ENCODE measurements at places on chromosomes 1 and 21.

DNA sequence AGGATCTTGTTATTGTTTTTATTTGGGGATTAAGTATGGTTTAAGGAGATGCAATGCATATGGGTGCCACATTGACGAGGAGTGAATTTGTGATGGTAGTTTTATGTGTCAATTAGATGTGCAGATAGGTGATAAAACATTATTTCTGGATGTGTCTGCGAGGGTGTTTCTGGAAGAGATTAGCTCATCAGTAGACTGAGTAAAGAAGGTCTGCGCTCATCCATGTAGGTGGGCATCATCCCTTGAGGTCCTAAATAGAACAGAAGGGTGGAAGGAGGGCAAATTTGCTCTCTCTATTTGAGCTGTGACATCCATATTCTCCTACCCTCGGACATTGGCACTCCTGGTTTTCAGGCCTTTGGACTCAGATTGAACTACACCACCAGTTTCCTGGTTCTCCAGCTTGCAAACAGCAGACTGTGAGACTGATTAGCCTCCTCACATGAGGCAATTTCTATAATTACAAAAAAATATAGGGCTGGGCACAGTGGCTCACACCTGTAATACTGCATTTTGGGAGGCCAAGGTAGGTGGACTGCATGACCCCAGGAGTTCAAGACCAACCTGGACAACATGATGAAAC lies 118.2 kb upstream of the ZNF678 start:
- DNase-seq = no peak

DNA sequence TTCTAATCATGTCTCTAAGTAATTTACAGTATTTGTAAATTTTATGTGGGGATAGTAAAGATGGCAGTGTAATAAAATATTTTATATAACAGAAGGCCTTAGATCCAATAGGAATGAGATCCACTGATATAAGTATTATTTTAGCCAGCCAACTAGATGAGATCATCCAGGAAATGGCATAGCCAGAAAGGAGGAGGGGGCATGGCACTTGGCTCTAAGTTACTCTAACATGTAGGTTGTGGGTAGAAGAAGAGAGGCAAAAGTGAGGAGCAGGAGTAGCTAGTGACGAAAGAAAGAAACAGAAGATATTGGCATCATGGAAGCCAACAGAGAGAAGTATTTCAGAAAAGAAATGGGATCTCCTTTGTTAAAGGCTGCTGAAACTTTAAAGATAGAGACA lies 426.1 kb downstream of the PTPRC start:
- no peak for DNase-seq

- no peak for DNase-seq
Measured at GRCh38 chr1:150415800-150416199, 51.9 kb downstream of the RPRD2 start.

DNA sequence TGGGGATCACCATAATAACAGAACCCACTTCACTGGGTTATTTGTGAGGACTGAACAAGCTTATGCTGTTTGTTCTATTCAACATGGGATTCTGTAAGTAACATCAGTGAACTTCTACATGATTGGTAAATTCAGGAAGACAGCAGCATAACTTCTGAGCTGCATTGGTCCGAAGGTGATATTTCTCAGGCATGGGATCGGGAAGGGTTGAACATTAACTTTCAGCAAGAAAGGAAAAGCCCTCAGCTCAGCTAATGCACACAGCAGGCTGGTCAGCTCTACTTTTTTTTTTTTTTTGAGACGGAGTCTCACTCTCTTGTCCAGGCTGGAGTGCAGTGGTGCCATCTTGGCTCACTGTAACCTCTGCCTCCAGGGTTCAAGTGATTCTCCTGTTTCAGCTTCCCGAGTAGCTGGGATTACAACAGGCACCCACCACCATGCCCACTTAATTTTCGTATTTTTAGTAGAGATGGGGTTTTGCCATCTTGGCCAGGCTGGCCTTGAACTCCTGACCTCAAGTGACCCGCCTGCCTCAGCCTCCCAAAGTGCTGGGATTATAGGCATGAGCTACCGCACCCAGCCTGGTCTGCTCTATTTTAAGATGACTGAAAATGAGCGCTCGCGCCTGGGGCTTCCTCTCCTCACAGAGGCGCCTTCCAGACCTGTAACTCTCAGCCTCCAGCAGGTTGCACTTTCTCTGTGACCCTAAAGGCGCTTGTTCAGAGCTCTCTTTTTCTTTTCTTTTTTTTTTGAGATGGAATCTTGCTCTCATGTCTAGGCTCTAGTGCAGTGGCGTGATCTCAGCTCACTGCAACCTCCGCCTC lies 42.2 kb downstream of the ECE1 start:
- no peak for DNase-seq

DNA sequence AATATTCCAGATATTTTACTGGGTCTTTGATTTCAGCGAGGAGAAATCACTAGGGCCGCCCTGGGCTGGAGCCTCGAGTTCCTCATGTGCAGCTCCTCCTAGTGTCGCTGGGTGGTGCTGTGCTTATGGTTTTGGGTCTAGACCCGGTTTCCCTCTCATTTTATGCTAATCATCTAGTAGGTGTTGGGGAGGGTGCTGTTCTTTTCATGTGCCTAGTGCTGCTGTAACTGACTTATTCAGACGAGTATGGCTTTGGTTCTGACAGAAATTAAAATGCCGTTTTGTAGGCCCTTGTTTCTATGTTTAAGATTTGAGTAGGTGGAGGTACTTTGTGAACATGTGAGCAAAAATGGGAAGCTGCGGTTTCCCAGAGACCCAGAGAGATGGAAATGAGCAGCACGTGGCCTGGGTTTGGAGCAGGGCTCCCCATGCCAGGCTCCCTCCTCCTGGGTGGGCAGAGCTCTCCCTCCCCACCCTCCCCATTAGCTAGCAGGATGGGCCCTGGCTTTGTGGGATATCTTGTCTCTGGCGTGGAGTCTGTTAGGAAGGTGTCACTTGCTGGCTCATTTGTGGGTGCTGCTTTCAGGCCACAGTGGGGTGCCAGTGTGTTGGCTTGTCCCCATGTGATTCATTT lies 74.0 kb upstream of the GPR88 start:
- DNase-seq = peak; percentile 46

DNA sequence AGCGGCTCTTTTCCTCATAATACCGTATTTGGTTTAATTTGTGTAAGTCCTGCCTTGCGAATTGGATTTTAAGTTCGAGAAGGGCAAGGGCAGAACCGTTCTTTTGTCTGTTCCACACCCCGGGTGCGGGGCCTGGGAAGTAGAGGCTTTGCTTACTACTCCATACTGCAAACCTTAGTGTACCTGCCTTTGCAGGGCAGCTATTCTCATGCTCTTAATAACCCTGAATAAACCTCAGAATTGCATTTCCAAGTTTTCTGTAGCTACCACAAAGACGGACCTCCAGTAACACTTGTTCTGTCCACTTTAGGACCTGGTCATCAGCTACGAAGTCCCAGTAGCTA lies 657 bp upstream of the HNRNPU start:
- no peak for DNase-seq

DNA sequence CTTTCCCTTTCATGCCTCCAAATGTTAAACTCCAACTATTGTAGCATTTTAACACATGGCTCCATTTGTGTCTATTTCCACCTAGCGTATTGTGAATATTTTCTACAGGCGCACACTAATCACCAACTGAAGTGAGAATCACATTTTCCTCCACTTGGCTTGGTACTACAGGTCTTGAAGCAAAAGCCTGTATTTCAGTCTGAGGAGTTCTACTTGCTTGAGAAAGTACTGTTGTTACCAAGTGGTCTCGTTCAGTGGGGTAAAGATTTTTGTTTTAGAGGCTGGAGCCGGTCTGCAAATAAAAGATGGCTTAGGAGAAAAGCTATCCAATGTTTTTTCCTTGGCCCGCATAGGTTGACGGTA lies 550 bp upstream of the PTBP2 start:
- no peak for DNase-seq

DNA sequence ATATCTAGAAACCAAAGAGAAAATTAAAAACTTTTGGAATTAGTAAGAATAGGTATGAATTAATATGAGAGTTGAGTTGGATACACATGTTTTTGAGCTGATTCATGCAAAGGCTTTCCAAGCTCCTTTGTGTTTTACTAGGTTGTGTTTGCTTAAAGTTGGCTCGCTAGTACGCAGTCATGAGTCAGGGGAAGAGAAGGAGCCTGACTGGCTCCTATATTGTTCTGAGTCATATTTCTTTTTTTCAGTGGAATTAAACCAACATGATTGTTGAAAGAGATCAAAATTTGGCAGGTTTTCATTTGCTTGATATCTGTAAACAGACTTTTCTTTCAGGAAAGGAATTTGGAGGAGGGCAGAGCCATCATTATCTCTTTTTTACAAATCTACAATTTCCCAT lies 66.7 kb downstream of the MAGI3 start:
- DNase-seq = no peak

GRCh38 chr1:229893762-229894444 lies 173.1 kb upstream of the GALNT2 start:
- no peak for DNase-seq

DNA sequence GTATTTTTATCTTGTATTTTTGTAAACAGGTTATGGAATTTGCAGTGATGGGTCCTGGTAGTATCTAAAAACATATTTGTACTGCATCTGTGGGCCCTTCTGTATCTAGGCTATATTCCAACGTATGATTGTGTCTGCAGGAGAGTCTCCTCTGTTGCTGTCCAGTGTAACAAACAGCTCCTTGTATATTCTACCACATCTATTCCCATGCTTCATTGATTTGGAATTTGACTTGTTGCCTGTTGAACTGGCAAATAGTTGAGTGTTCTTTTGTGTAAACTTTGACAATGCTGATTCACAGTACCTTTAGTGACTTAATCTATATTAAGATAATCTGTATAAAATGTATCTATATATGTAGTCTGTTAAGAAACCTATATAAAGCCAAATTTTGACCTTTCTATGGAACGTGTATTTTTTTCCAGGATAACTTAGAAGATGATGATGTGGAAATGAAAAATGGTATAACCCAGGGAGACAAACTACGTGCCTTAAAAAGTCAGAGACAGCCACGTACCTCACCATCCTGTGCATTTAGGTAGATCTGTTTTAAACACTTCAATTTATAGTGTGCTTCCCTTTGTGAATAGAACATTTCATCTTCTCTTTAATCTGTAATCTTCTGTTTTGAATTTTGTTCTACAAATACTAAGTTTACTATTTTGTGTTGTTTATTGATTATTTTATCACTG lies 43.4 kb upstream of the GPR88 start:
- DNase-seq = no peak

All from tibial artery (tissue), 4 donors.